ENCODE measurements at places on chromosomes 2 and 18.

DNA sequence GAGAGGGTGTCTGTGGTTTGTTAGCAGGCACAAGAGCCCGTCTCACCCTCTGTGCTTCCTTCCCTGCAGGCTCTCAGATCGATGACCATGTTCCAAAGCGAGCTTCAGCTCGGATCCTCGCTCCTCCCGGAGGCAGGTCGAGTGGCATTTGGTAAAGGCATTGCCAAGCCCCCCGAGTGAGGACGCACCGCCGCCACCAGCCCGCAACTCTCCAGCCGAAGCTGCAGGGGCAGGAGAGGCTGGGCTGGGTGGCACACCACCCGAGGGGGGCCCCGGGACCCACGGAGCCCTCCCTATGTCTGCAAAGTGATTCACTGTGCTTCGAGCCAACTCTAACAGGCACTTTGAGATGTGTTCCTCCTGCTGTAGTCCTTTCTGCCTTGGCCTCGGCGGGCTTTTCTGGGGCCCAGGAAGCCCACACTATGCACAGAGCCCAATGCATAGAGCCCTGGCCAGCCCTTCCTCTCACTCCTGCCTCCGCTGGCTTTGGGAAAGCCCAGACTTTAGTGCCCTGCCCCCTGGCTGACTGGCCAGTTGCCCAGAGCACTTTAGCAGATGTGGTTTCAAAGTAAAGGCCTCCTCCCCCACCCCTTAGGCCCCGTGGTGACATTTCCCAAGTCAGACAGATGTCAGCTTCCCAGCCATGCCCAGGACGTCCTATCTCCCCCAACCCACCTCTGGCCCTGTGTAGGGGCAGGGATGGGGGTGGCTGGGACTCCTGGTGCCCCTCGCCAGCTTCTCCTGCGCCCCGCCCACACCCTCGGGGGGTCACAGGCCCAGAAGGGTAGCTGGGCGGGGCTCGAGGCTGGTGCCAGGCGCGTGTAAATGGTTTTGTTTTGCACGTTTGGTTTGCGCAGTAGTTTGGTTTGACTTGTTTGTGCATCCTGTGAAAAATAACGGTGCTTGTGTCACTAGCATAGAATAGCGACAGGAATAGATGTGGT lies 23.3 kb upstream of the MAPRE3 start:
- H3K4me1 ChIP-seq = no peaks in the 10 kb centered on the region
- no peaks in the 10 kb centered on the region for H3K36me3 ChIP-seq
- peak; percentile 22 for DNase-seq
- H3K27me3 ChIP-seq = peaks cover 8% of the 10 kb centered on the region
- H3K27ac ChIP-seq = no peak overlapping the region
- H3K4me3 ChIP-seq = no peak overlapping the region

GRCh38 chr2:74880054-74880728 lies 46.3 kb downstream of the HK2 start:
- no peaks in the 10 kb centered on the region for H3K36me3 ChIP-seq
- H3K27ac ChIP-seq = no peak overlapping the region
- no peaks in the 10 kb centered on the region for H3K27me3 ChIP-seq
- DNase-seq = no peak
- H3K4me3 ChIP-seq = no peak overlapping the region

DNA sequence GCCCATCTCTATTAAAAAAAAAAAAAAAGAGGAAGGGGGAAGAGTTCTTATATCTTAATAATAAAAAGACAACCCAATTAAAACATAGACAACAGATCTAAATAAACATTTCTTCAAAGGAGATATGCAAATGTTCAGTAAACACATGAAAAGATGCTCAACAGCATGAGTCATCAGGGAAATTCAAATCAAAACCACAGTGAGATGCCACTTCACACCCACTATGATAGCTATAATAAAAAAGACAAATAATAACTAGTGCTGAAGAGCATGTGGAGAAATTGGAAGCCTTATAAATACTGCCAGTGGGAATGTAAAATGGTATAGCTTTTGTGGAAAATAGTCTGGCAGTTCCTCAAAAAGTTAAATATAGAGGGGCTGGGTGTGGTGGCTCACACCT lies 61.5 kb upstream of the CYP20A1 start:
- H3K4me1 ChIP-seq = no peaks in the 10 kb centered on the region
- no peak overlapping the region for H3K4me3 ChIP-seq
- no peak for DNase-seq
- H3K27me3 ChIP-seq = no peaks in the 10 kb centered on the region

- H3K4me3 ChIP-seq = no peak overlapping the region
- H3K27ac ChIP-seq = no peak overlapping the region
- no peaks in the 10 kb centered on the region for H3K36me3 ChIP-seq
- H3K4me1 ChIP-seq = peaks cover 29% of the 10 kb centered on the region
- no peaks in the 10 kb centered on the region for H3K27me3 ChIP-seq
Observed at GRCh38 chr2:127413782-127414637, 4.2 kb upstream of the PROC start.

DNA sequence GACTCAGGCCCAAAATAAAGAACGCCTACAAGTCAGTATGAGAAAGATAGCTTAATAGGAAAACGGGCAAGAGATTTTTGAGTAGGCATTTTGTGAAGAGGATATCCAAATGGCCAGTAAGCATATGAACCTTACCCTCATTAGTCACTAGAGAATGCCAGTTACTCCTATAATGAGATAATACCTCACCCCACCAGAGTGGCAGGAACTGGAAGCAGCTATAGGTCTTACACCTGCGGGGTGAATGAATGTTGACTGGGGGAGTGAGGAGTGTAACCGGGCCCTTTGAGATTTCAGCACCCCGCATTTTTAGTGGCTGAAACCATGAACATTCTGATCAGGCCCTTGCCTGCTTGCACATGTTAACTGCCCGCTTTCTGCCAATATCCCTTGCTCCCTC lies 7.5 kb upstream of the PTPN2 start:
- H3K27me3 ChIP-seq = no peaks in the 10 kb centered on the region
- no peaks in the 10 kb centered on the region for H3K36me3 ChIP-seq
- no peaks in the 10 kb centered on the region for H3K4me1 ChIP-seq
- H3K27ac ChIP-seq = no peak overlapping the region
- DNase-seq = no peak

GRCh38 chr2:120818441-120818920 lies 82.8 kb downstream of the GLI2 start:
- H3K4me1 ChIP-seq = peaks cover 29% of the 10 kb centered on the region
- no peaks in the 10 kb centered on the region for H3K27me3 ChIP-seq
- no peak overlapping the region for H3K4me3 ChIP-seq
- H3K27ac ChIP-seq = no peak overlapping the region

DNA sequence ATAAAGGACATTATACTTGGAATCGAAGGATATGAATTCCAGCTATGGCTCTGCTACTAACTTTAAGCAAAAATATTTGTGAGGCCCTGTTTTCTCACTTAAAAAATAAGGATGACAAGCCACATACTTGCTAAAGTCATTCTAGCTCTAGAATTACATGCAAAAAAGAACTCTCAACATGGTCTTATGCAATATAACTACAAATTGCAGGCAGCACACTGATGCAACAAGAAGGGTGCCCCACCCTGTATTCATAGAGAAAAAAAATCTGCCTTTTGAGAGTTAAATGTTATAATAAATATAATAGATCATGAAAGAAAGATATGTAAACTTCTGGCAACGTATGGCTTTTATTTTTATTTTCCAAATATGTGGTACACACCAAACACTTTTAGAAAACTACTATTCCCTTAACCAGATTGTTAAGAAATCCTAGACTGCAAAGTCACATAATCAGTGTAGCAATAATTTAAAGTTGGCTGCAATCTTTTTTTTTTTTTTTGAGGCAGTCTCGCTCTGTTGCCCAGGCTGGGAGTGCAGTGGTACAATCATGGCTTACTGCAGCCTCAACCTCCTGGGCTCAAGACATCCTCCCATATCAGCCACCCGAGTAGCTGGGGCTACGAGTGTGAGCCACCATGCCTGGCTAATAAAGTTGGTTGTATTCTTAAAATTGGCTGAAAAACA lies 40.2 kb upstream of the WDSUB1 start:
- no peak overlapping the region for H3K4me3 ChIP-seq
- no peaks in the 10 kb centered on the region for H3K4me1 ChIP-seq
- H3K27me3 ChIP-seq = no peaks in the 10 kb centered on the region
- H3K36me3 ChIP-seq = no peaks in the 10 kb centered on the region
- DNase-seq = no peak
- H3K27ac ChIP-seq = peak overlapping the region; percentile 11

- H3K4me1 ChIP-seq = no peaks in the 10 kb centered on the region
- no peaks in the 10 kb centered on the region for H3K36me3 ChIP-seq
- H3K27ac ChIP-seq = no peak overlapping the region
- no peaks in the 10 kb centered on the region for H3K27me3 ChIP-seq
- no peak overlapping the region for H3K4me3 ChIP-seq
- DNase-seq = no peak
Observed at GRCh38 chr2:144217853-144218633, 301.9 kb downstream of the ZEB2 start.

DNA sequence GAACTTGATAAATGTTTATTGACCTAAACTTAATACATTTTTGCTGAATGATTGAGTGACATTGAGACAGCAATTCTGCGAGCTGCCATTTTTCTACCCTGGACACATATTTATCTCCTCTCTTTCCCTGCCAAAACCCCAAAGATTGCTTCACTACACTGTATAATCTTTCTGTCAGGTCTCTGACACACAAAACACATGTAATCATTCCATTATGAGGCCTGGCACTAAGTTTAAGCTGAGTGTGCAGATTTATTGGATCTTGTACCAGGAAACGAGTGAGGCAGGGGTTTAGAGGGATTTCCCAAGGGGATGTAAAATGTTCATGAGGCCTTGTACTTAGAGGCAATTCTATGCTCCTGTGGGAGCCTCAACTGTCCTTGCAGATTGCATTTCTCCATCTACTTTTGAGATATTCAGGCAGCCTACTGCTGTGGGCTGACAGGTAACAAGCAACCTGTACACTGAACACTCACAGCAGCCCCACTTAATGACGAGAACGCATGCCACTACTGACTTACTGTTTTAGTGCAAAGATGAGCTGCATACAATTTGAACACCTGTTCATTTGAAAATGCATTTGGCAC lies 13.7 kb upstream of the OSR1 start:
- H3K4me3 ChIP-seq = no peak overlapping the region
- no peaks in the 10 kb centered on the region for H3K4me1 ChIP-seq
- H3K27me3 ChIP-seq = no peaks in the 10 kb centered on the region

- DNase-seq = no peak
- H3K27ac ChIP-seq = no peak overlapping the region
- H3K36me3 ChIP-seq = no peaks in the 10 kb centered on the region
- no peaks in the 10 kb centered on the region for H3K27me3 ChIP-seq
Observed at GRCh38 chr2:121333834-121334558, 49.0 kb upstream of the TFCP2L1 start.

DNA sequence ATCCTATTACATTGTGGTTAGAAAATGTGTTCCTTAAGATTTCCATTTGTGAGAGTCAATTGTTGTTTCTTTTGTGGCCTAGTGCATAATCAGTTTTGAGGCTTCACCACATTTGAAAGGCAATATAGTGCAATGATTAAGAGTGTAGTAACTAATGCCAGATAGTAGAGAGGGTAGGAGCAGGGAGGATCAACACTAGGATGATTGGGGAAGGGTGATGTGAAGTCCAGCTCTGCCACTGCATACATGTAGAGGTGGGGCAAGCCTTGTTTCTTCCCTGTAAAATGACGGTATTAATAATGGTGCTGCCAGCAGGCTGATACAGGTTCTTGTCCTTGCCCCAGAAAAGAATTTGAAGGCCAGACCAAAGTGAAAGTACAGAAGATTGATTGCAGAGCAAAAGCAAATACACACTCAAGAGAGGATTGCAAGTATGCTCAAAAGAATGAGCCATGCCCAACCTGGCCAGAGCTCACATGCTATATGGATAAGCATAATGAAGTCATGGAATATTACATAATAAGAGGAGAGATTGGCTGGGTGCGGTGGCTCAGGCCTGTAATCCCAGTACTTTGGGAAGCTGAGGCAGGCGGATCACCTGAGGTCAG lies 8.0 kb downstream of the SP100 start:
- no peaks in the 10 kb centered on the region for H3K27me3 ChIP-seq
- H3K4me3 ChIP-seq = no peak overlapping the region
- H3K4me1 ChIP-seq = no peaks in the 10 kb centered on the region
- no peaks in the 10 kb centered on the region for H3K36me3 ChIP-seq
- peak overlapping the region; percentile 85 for H3K27ac ChIP-seq

DNA sequence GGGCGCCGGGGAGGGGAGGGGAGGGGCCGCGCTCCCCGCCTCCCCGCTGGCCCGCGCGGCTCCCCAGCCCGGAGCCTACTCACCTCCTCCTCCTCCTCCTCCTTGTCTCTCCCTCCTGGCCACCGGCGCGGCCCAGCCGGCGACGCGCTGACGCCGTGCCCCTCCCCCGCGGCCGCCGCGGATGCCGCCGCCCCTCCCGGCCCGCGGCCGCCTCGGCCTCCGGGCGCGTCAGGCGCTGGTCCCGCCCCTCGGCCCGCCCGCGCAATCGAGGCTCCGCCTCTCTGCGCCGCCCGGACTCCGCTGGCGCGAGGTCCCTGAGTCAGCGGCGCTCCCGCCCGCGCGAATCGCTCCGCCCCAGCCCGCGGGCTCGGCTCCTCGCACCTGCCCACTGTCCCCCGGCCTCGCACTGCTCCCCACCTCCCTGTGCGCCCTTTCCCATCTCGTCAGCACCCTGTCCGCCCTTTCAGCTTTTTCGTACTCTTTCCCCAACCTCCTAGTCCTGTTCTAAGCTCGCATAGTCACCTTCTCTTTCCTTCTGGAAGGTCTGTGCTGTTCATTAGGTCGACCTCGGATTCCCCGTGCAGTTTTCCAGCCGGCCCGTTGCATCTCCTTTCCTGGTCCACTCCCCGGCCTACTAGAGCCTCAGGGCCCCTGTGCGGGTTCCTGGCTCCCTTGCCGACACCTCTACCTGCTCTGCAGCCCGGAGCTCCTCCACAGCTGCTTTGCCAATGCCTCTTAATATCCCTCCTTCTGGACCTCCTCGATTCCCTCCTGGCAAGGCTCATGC lies 187.4 kb downstream of the ZEB2 start:
- H3K4me3 ChIP-seq = peak overlapping the region; percentile 81
- H3K27me3 ChIP-seq = no peaks in the 10 kb centered on the region
- H3K4me1 ChIP-seq = peaks cover 4% of the 10 kb centered on the region
- peak overlapping the region; percentile 88 for H3K27ac ChIP-seq
- DNase-seq = peak; percentile 97

- no peak overlapping the region for H3K4me3 ChIP-seq
- H3K4me1 ChIP-seq = no peaks in the 10 kb centered on the region
- H3K36me3 ChIP-seq = no peaks in the 10 kb centered on the region
- no peak for DNase-seq
Observed at GRCh38 chr2:23776021-23776420, 150.9 kb downstream of the ATAD2B start.

DNA sequence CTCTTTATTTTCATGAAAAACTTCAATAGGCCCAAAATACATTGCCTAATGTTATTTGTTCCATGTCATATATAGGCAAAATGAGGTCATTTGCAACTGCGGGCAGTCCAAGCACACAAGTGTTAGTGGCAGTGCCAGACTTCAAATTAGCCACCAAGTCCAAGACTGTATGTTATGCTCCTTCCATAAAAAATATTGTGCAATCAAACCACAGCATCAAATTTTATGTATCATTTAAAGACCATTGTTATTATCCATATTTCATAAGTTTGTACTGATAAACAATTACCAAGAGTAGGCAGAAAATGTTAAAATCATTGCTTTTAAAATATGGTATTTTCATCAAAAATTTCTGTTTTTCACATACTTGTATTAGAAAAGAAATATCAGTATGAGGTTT lies 54.1 kb downstream of the XIRP2 start:
- no peaks in the 10 kb centered on the region for H3K27me3 ChIP-seq
- H3K4me1 ChIP-seq = no peaks in the 10 kb centered on the region
- no peak for DNase-seq
- H3K4me3 ChIP-seq = no peak overlapping the region
- H3K36me3 ChIP-seq = no peaks in the 10 kb centered on the region
